AML-193 (cell line): ENCODE measurements at places on chromosomes 3 and 15.

DNA sequence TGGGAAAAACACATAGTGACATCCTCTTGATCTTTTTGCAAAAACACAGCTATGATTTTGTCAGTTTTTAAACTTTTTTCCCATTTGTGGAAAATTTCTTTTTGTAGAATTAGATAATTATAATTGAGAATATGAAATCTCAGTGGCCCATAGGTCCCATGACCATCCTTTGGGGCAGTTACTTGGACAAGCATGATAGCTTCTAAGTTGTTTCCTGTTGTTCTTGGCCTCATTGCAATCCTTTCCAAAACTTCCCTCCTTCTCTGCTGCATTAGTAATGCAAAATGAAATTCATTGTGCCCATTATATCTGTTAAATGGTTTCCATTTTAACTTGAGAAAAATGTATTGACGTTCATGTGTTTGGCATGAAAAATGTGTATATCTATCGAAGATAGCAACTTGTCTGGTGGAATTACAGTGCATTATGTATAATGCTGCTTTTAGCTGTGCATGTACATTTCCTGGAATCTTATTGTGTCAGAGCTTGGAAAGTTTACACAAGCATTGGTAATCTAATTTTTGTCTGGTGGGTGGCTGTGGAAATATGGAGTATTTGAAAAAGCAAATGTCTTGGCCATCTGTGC is 70.0 kb downstream of the MDFIC2 start:
- no peak for DNase-seq

DNA sequence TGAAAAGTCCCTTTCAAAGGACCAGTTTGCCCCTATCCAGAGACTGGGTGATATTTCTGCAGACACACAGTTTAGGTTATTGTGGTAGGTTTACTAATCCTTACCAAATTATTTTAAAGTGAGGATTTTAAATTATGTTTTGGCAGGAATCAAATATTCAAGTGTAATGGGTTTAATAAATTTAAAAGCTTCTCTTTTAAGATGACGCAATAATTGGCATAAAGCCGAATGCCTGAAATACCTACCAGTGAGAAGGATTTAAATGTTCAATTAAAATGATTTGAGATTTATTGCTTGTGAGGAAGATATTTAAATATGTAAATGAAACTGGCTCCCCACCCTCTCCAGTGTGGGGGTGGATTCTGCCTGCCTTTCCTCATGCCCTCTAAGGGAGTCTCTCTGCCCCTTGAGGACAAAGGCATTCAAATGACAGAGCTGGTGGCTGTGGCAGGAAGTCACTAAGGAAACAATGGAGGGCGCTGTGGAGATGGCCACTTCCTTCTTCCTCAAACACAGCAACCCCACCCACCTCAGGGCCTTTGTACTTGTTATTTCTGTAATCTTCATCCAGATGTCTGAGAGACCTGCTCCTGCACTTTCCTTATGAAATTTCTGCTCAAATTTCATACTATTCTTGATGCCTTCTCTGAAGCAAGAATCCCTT is 131.7 kb downstream of the TNIK start:
- peak; percentile 80 for DNase-seq

GRCh38 chr3:44795197-44795596 is 33.6 kb downstream of the KIF15 start:
- no peak for DNase-seq

GRCh38 chr15:62053439-62054085 is 6.7 kb downstream of the VPS13C start:
- no peak for DNase-seq

DNA sequence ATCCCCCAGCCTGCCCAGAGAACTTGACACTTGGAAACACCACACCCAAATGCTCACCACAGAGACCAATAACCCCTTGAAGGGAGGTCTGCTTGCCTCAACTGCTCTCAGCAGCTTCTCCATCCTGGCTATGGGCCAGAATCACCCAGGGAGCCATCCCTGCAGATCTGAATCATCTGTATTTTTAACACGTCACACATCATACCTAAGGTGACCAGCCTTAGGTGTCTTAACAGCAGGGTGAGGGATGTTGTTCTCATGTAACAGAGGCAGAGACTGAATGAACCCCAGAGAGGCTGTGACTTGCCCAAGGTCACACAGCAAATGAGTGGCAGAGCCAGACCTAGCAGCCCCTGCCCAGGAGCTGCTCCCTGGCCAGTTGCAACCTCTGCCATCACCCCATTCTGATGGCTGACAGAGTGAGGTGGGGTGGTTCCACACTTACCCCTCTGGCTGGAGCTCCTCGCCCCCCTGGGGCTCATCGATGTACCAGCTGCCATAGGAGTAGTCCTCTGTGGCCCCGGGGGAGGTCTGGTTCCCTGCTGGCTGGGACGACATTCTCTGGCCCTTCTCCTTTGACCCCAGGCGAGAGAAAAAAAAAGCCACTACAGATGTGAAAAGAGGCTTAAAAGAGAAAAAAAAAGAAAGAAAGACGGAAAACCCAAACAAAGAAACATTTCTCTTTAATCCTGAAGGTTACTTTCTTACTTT is 722 bp downstream of the STRA6 start:
- DNase-seq, result no peak

DNA sequence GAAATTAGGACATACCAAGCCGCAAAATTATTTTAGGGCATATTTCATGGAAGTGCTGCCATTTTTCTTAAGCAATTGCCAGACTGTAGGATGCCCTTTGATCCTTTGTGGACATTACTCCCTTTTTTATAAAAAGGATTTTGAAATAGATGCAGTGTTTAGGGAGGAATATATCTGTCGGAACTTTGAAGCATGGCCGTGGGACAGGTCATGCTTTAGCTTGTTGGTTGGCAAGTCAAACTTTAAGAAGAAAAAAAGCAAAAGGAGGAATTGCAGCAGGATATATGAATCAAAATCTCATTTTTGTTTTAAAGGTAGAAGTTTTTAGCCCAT is 122.1 kb downstream of the MCTP2 start:
- no peak for DNase-seq

GRCh38 chr3:185639632-185640206 is 53.6 kb downstream of the SENP2 start:
- no peak for DNase-seq
